ENCODE measurements at places on chromosomes 4 and X. TPM values are rescaled to one million over a fixed set of nuclear protein-coding genes. Genes with fewer than 3 reads are reported as not detected.

The CXCL11 gene
- polyA plus RNA-seq = not detected

The PFKFB1 gene
- 0.40 TPM for polyA plus RNA-seq

The SPARCL1 gene
- not detected for polyA plus RNA-seq

The GAGE2A gene
- polyA plus RNA-seq = not detected

The PIN4 gene
- 33.7 TPM for polyA plus RNA-seq

The TMEM165 gene
- polyA plus RNA-seq = 50.1 TPM

The AMBN gene
- not detected for polyA plus RNA-seq

The NLGN4X gene
- polyA plus RNA-seq = not detected

The ANK2 gene
- not detected for polyA plus RNA-seq

The TREX2 gene
- 0.71 TPM for polyA plus RNA-seq

The CYLC1 gene
- not detected for polyA plus RNA-seq

The GYPE gene
- polyA plus RNA-seq = not detected

The ABCG2 gene
- polyA plus RNA-seq = 0.69 TPM

The CNKSR2 gene
- 7.5 TPM for polyA plus RNA-seq

The MAGEA8 gene
- not detected for polyA plus RNA-seq

The CSN2 gene
- polyA plus RNA-seq = not detected

The CLDN22 gene
- not detected for polyA plus RNA-seq

The CYSLTR1 gene
- 3.0 TPM for polyA plus RNA-seq

The AKAP14 gene
- polyA plus RNA-seq = not detected

The GAGE13 gene
- polyA plus RNA-seq = not detected

The FAM184B gene
- not detected for polyA plus RNA-seq

The ZMAT1 gene
- polyA plus RNA-seq = 2.1 TPM

The GRPEL1 gene
- polyA plus RNA-seq = 50.5 TPM

The CAPN6 gene
- polyA plus RNA-seq = not detected

The SYNPO2 gene
- 0.28 TPM for polyA plus RNA-seq

The CDX4 gene
- polyA plus RNA-seq = not detected

The GPC3 gene
- 0.93 TPM for polyA plus RNA-seq

The TACR3 gene
- not detected for polyA plus RNA-seq

The ATP1B4 gene
- not detected for polyA plus RNA-seq

The MAP7D2 gene
- 0.22 TPM for polyA plus RNA-seq

The F8A2 gene
- not detected for polyA plus RNA-seq

The MRFAP1 gene
- polyA plus RNA-seq = 188 TPM

The MAGEA12 gene
- not detected for polyA plus RNA-seq

The BEX1 gene
- 0.66 TPM for polyA plus RNA-seq

The CORIN gene
- polyA plus RNA-seq = not detected

The AP1AR gene
- polyA plus RNA-seq = 19.2 TPM

The PAK3 gene
- 0.10 TPM for polyA plus RNA-seq

The TENT5D gene
- not detected for polyA plus RNA-seq

The RHOXF2 gene
- polyA plus RNA-seq = 0.06 TPM

The MAP9 gene
- polyA plus RNA-seq = 1.1 TPM

The PNMA6A gene
- polyA plus RNA-seq = 0.12 TPM

The RBPJ gene
- 80.8 TPM for polyA plus RNA-seq

The ASB12 gene
- polyA plus RNA-seq = 0.27 TPM

The ADAMTS3 gene
- polyA plus RNA-seq = 0.34 TPM

The SNX12 gene
- 4.0 TPM for polyA plus RNA-seq

The IQSEC2 gene
- 0.31 TPM for polyA plus RNA-seq

The TCEAL7 gene
- polyA plus RNA-seq = not detected

Data from CD4-positive, CD25-positive, alpha-beta regulatory T cell (primary cell).